Activated CD4-positive, alpha-beta memory T cell treated with anti-CD3 and anti-CD28 coated beads, Interleukin-2, amount 10 ng/mL, durations not matched to agents 7 days and 5 days (primary cell): ENCODE measurements at places on chromosomes 3 and 15.

DNA sequence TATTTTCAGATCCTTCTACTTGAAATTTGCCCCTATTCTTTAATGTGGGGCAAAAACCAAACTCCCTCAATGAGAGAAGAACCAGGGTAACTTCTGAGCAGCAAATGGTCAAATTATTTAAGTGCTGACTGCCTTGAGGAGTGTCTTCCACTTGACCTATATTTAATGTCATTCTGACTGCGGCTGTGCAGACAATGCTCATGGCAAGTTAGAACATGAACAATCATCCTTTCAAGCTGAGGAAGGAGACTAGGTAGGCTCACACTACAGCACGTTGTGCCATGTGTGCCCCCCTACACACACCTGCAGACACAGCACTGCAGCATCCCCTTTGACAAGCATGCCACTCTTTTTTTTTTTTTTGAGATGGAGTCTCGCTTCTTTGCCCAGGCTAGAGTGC lies 98.2 kb downstream of the OSBPL10 start:
- no peak for DNase-seq

- no peak for DNase-seq
Observed at GRCh38 chr3:46913644-46914043, 36.1 kb downstream of the PTH1R start.

DNA sequence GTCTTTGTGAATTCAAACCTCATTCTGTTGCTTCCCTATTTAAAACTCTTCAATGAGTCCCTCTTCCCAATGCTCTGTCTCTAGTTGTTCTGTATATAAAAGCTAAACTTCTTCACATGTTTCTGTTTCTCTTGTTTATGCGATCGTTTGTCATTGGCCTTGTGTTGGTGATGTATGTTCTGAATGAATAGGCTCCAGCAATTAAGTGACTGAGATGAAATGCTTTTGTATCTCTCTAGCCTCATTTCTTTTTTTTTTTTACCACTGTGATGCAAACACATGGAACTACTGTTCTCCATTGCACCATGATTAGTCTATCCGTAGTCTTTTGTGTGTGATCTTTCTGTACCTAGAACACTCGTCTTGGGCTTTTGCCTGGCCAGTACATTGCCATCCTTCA lies 380.5 kb upstream of the TPRG1 start:
- no peak for DNase-seq

GRCh38 chr3:124714223-124714853 lies 15.9 kb upstream of the UMPS start:
- DNase-seq: no peak

GRCh38 chr3:51139616-51140015 lies 245.5 kb upstream of the MANF start:
- no peak for DNase-seq
